ENCODE measurements at places on chromosomes 12 and 14.

DNA sequence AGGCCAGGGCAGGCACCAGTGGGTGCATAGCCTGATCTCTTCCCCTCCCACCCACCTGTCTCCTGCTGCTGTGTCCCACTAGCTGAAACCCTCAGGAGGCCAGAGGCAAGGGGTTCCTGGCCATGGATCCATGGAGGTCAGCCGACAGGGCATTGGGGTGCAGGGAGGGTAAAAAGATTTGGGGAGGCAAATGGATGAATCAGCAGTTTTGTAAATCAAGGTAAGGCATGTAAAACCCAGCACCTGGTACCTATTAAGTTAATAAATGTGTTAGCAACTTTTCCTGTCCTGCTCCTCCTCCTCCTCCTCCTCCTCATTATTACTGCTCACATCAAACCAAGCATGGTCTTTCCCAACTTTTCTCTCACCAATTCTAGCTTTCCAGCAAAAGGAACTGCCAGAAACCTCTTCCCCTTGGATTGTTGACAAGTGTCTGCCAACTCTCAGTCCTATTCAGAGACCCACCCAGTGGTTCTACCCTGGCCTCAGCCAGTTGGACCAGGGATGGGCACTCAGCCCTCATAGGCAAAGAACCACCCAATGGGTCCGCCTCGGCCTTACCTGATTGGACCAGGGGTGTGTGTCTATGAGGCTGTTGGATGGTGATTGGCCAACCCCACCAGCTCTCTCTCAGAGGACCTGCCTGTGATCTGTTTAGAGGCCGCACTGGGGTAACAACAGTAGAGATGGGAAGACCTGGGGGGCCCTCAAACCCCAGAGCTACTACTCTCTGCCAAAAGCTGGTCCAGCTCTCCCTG lies 155.7 kb upstream of the GSC start:
- no peak for DNase-seq

- no peak for DNase-seq
These were observed 21.5 kb upstream of the OAS1 start for GRCh38 chr12:112885236-112885635.

DNA sequence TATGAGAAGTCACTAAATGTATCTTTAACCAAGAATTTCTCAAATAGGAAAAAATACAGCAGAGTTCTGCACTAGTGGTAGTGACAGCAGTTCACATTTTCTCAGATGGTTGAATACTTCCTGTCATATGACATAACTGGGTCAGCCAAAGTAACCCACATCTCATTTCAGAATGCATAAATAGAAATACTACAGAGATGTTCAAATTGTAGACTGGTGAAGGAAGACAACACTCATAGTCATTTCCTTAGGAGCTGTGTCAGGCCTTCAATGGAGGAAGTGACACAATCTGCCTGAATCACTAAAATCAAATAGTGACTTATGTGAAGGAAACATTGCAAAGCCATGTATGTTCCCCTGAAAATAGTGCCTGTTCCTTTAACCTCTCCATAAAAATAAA lies 32.4 kb downstream of the FERMT2 start:
- DNase-seq: no peak

- DNase-seq: no peak
These were observed 153.1 kb downstream of the ANO6 start for GRCh38 chr12:45368841-45369489.

DNA sequence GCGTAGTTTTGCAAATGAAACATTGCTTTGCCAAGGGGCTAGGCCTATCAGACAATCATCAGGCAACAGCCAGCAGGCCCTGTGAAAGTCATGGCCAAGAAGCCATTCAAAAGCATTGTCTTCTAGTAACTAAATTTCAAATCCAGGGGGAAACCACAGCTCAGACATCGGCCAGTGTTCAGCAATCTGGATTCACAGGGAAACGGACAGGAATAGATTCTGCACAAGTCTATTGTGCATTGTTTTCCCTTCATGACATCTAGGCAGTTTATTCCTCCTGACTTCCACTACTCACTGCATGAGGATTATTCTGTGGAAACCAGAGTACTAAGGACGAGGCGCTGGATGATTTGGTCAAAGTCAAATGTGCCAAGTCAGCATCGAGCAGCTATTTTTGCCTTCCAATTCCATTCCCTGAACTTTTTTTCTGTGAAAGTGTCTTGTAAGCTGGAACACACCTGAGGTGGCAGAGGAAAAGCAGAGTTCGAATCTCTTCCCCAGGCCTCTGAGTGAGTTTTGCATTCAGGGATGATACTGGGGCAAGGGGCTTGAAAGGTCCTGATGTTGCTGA lies 75.4 kb downstream of the VCPKMT start:
- no peak for DNase-seq

DNA sequence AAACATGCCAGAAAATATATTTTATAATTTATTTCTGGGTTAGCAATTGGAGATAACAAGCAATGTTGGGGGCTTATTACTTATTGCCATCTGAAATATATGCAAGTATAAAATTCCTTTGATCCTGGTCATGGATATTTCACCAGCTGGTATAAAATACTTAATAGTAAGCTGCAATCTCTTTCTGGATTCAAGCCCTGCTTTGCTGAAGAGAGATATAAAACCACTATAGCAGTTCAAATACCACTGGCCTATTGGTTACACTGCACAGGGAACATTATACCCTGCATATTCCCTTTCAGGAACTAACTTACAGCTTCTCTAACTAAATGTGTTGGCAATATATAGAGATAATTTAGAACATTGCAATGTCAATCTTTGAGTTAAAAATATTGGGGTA lies 546.2 kb upstream of the ATP2B1 start:
- DNase-seq: no peak

- no peak for DNase-seq
These were observed 32.7 kb downstream of the RBM25 start for GRCh38 chr14:73091044-73091443.

DNA sequence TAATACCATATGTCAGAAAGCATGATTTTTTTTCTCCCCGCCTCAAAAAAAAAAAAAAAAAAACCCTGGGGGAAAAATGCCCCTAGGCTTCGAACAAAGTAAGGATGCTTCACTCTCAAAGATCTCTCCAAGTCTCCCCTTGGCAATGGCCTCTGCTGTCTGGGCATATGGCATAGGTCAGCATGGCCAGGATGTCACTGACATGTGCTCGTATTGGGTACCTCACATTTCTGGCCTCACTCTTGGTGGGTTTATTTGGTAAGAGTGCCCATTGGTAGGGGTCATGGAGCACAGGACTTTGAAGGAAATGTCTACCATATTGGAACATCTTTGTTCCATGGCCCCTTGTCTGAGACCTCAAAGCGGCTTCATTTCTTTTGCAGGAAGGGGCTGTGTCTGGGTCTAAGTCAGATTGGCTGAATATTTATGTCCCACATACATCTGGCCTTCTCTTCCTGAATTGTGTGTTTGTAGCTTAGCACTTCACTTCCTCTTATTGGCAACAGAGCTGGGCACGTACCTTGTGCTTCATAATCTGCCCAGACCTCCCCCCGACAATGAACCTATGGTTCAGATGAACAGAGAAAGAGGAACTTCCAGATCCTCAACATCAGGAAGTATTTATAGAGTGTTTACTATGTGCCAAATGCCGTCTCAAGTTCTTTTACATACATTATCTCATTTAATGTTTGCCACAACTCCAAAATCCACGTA lies 36.3 kb upstream of the OAS1 start:
- no peak for DNase-seq

DNA sequence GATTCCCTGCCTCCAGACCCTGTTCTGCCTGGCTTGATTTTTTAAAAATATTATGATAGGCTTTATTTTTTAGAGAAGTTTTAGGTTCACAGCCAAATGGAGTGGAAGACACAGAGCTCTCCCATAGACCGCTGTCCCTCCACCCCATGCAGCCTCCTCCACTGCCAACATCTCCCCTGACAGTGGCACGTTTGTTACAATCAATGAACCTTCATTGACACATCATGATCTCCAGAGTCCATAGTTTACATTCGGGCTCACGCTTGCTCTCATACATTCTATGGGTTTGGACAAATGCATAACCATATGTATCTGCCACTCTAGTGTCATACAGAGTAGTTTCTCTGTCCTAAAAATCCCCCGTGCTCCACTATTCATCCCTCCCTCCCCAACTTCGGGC lies 15.9 kb upstream of the PPP1R13B start:
- DNase-seq: no peak

- no peak for DNase-seq
These were observed 343 bp upstream of the NOVA1 start for GRCh38 chr14:26598081-26598671.

DNA sequence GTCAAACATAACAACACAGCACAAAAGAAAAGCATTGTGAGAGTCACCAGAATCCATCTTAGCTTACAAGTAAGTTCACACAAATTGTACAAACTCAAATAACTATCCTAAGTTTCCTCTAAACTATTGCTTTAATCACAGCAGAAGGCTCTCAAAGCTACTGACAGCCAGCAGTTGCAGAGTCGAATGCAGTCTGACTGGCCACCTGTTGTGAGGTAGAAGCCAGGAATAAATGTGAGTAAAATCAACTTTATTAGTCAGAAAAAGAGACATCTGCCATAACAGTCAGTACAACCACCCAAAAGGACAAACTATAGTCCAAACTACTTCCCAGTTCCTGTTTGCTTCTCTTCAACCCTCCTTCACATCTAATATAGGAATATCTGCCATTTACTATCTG lies 231.7 kb upstream of the USP15 start:
- no peak for DNase-seq

- DNase-seq: no peak
These were observed 13.3 kb downstream of the INF2 start for GRCh38 chr14:104702673-104703072.

Measured in HS-27A (cell line).